ENCODE measurements at places on chromosomes 2 and 18. TPM values are rescaled to one million over a fixed set of nuclear protein-coding genes. Genes with fewer than 3 reads are reported as not detected.

DNA sequence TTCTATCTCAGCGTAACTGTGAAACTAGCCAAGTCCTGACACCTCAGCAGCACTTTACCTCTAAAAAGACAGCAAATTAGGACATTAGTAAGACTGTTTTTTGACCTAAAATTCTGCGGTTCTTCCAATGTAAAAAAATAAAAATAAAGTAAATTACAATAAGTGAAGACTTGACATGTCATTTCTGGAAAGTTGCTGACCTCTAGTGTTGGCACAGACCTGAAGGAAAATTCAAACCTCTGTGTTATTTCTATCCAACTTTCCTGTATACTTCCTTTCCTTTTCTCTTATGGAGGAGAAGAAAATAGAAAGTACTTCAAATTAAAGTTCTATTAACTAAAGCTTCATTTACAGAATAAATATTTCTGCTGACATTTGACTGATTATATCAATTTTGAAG is 110.6 kb downstream of the TMEM182 start:
- no peak for DNase-seq

- no peak for DNase-seq
These were observed 54.0 kb downstream of the NAT8 start for GRCh38 chr2:73588177-73588576.

- DNase-seq: no peak
These were observed 121.0 kb downstream of the ANKRD44 start for GRCh38 chr2:197189426-197190099.

The DNAH7 gene
- polyA plus RNA-seq: 0.10 TPM

GRCh38 chr2:174775571-174775980 is 11.3 kb upstream of the CHRNA1 start:
- DNase-seq: peak; percentile 32

DNA sequence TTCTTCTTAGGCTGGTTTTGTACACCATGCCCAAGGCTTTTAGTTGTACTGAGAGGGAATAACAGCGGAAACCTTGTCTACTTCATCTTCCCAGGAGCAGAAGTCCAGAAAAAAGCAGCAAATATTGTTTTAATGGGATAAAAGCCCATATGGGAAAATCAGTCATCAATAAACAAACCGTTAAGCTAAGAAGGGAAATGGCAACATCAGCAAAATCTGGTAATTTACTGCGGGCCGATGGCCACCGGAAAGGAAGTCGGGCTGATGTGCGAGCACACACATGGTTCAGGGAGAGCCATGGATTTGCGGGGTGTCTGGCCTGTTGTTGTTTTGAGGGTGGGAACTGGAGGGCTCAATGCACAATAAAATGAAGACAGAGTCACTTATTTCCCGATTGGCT is 300.7 kb upstream of the RAB6C start:
- DNase-seq: no peak

GRCh38 chr2:223787358-223787757 is 50.0 kb downstream of the AP1S3 start:
- no peak for DNase-seq

DNA sequence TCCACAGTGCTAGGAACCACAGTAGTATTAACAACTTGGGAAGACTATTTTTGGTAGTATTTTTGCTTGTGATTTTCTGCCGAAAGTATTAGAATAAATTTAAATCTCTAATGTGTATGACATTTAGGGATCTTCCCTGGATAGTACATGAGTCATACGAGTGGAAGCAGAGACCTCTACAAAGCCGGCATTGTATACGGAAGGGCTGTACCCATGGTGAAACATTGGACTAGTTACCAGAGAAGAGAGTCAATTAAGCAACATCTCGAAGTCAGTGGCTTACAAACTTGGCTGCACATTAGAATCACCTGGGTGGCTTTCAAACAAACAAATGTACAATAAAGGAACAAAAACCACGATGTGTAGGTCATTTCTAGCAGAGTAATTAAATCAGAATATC is 1131.7 kb upstream of the LRRTM1 start:
- DNase-seq: peak; percentile 0

- no peak for DNase-seq
These were observed 23.3 kb downstream of the OTOF start for GRCh38 chr2:26454561-26455001.

The ABCG5 gene
- not detected for polyA plus RNA-seq
